ENCODE measurements at places on chromosomes 5 and 9.
A peak's percentile ranks its signal among the peaks of the same experiment; 100 is the strongest.

GRCh38 chr5:152978141-152978835, 512.2 kb upstream of the GRIA1 start:
- DNase-seq: no peak

DNA sequence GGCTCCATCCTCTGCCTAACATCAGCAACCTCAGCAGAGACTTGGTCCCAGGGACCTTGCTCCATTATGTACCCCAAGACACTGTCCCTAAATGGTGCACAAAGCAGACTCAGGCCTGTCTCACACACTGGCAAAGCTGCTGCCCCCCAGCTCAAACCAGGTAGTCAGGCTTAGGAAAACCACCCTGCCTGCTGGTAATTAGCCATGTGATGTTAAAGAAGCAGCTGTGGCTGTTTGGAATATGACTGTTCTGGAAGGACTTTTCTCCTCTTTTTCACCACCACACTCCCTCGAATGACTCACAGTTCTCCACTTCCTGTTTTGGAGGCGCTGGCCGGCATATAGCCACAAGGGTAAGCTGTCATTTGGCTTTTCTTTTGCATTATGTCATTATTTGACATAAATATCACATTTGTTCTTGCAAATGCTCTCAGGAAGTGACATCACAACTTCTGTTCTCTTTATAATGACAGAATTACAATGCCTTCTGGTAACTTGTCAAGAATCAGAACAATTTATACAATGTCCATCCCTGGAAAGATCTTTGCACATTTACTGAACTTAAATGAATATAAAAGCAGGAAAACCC, 113.9 kb downstream of the SUSD1 start:
- peak; percentile 40 for DNase-seq

- DNase-seq: no peak
Observed at GRCh38 chr9:134785325-134786108, 95.1 kb upstream of the FCN2 start.

- DNase-seq: no peak
Observed at GRCh38 chr5:145362266-145362665, 472.9 kb downstream of the PRELID2 start.

DNA sequence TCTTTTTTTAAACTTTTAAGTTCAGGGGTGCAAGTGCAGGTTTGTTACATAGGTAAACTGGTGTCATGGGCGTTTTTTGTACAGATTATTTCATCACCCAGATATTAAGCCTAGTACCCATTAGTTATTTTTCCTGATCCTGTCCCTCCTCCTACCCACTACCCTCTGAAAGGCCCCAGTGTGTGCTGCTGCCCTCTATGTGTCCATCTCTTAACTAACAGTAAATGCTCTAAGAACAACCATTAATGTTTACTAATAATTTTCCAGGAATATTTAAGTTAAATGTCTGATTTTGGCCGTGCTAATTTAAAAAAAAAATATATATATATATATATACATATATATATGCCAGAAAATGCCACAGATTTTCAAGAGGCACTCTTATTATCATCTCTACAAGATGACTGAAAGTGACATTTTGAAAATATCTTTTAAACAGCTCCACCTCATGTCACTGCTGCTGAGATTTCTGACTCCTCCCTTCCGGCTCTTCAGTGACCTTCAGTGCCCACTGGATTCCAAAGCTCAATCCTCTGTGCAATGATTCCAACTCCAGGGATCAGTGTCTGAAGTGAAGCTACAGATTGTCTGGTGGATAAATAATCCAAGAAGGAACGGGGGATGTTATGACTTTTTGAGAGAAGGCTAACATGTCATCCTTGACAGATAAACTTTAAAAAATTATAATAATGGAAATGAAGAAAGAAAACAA, 46.7 kb upstream of the HNRNPA0 start:
- DNase-seq: no peak

DNA sequence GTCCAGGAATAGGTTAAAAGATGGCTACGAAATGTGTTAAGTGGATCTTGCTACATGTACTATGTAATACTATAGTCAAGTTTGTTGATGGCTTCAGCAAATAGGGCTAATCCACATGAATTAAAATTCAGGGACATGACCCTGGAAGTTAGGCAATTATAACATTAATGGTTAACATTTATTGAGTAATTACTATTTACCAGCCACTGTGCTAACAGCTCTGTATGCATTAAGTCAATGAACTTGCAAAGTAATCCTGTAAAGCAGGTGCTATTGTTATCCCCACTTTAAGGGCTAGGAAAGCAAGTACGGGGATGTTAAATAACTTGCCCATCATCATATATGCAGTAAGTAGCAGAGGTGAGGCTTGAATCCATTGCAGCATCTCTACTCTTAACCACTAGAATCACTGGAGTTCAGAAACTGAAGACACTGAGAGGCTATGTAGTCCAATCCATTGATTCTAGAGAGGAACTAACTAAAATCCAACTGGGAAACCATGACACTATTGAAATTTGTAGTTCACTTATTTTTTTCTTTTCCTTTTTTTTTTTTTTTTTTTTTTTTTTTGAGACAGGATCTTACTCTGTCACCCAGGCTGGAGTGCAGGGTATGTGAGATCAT, 77.5 kb upstream of the SPINK5 start:
- no peak for DNase-seq

GRCh38 chr5:149793256-149793550, 63.1 kb downstream of the PPARGC1B start:
- DNase-seq: no peak

DNA sequence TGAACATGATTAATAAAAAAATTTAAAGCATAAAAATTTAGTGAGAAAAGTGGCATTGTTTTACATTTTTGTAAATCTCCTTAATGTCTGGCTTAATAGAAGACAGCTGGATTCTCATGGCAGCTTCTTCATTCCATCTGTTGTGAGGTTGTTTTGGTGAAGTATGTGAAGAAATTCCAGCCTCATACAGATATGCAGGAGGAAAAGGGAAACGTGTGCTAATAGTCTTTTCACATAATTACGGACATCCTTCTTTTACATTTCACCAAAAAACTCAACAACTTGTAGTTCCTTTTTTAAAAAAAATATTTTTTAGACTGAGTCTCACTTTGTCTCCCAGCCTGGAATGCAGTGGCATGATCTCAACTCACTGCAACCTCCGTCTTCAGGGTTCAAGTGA, 46.9 kb downstream of the HACD4 start:
- no peak for DNase-seq

DNA sequence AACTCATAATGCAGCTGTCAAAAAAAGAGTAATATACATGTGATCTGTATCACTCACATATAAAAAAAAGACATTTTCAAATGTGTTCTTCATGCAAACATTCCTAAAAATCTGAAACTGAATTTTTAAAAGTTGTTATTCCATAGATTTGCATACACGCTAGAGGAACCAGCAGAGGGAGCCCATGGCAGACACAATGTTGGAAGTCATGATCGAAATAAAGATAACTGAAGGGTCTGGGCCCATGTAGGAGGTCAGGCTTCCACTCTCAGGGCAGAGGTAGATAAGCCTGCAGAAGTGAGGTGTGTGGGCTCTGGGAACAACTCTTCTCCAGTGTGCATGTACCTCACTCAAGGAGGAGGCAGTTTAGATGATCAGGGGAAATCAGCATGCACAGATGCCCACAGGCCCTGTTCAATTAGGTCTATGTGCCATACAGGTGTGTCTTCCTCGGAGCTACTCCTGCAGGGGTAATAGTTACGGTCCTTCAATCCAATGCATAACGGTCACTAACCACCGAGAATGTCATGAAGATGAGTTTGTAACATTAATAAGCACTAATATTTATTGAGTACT, 208.6 kb downstream of the EPB41L4A start:
- no peak for DNase-seq

GRCh38 chr9:115164511-115164974, 46.6 kb upstream of the TNC start:
- DNase-seq: no peak

DNA sequence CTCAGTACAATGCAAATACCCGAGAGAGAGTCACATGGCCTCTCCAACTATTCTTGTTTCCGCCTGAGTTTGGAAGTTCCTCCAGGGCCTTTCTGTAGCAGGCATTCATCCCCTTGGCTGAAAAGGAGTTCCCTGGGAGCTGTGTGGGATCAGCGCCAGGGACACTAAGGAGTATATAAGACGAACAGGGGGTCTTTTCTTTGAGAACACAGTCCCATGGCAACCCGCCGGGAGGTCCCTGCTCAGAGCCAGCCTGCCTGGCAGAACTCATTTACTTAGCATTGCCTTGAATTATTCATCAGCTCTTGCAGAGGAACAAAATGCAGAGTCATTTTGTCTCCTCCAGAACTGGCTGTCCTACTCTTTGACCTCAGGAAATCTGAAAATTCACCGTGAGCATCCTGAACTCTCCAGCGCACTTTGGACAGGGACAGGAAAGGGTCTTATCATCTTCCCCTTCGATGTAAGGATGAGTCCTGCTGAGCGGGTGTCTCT, 120.4 kb upstream of the OSMR start:
- no peak for DNase-seq

DNA sequence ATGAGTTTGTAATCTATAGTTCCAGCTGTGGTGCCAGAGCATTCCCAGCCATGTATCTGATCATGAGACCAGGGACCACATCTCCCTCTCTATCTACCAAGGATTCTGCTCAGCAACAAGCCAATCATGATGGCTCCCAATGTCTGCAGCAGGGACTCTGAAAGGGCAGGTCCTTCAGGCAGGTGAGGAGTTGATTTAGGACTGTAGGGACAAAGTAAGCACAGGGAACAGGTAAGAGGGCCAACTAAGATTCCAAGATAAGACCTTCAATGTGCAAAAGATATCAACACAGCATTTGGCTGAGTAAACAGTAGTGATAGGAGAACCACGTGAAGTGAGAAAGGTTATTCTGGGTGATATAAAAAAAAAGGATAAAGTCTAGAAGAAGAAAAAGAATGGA, 8.5 kb downstream of the XPA start:
- no peak for DNase-seq

DNA sequence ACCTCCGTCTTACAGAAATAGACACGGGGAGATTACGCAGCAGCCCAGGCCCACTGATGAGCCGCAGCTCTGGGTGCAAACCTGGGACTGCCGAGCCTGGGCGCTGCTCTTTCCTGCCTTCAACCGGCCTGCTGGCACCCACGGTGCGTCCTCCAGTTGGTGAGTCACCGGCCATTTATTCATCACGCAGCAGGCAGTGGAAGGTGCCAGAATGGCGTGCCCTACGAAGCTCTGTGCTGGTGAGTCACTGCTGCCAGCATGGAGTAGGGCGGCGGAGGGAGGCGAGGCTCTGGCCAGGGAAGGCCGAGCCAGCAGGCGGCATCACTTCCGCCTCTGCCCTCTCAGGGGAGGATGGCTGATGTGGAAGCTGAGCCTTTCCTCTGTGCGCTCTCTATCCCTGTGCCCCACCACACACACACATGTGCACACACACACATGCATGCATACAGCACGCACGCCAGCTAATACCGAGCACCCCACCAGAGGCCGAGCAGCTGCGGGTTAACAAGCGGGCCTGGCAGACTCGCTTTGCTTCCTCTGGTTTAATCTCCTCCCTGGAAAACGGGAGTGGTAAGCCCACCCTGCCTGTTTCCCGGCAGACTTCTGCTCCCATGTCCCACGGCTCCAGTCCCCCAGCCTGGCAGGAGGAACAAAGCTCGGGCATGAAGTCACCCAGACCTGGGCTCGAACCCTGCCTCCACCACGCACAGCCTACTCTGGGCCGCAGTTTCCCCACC, 39.2 kb downstream of the OLFM1 start:
- DNase-seq: no peak

DNA sequence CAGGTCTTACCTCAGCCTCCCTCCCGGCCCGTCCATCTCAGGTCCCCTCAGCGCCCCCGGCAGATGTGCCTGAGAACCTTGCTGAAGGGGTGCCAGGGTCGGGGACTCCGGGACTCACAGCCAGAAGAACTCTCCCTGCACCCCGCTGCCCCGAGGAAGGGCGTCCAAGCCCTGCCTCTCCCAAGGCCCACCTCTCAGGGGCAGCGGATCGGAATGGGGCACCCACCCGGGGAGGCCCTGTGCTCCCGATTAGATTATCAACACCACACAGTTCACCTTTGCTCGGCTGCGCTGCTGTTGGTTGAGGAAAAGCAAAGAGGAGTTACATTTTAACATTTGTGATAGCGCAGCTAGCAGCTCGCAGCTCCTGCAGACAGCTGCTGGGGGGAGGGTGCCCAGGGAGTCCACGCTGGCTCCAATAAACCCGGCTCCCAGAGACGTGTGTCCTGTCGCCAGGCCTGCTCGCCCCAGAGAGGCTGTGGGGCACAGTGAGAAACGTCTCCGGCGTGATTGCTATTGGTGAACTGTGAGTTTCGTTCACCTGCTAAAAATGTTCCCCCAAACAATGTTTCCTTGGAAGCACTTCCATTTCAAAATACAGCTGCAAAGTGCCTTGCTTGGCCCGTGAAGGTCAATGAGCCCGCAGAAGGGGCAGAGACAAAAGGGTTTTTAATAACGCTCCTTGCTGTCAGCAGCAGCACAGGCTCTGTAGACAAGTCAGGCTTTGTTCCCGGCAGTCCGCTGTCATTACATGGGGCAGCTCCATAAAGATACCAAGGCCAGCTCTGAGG, 18.6 kb upstream of the SLC6A19 start:
- DNase-seq: no peak

- DNase-seq: no peak
Observed at GRCh38 chr5:38258319-38259061, at the start of gene EGFLAM. Gene EGFLAM (plus strand): TSS chr5:38258559. CDS start chr5:38258755, 196 bp downstream.

- no peak for DNase-seq
Observed at GRCh38 chr9:93099551-93100275, 3.7 kb downstream of the CARD19 start.

DNA sequence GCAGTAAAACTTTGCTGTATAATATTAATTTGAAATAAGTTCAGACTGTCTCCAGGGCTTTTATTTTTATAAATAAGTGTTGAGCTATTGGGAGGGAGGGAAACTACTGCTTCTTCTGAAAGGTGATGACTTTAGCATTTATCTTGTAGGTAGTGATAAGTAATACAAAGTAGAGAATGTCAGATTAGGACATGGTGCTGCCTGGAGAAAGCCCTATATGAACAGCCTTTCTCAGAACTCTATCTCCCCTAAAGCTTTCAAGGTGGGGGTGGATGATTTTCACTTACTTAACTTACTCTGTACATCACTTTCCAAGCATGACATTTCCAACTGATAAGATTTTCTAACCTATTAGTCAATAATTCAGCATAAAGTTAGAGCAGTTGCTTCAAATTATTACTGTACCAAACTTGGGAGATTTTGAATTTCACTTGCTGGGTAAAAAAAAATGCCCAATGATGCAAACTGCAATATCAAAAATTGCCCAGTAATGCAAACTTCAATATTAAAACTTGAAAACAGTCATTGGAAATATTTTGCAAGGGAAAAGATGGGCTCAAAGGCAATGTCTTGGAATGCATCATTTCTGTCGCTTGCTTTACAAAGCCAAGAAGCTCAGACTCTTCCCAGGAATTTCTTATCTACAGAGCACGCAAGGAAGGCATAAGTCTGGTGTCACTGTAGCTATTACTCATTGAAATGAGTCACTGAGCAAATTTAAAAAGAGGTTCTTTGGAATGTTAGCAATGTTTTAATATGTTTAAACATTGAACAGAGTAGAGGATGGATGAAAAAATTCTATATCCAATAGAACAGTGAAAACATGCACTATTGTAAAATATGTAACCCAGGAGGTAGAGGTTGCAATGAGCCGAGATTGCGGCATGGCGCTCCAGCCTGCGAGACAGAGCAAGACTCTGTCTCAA, 569.5 kb downstream of the PSAT1 start:
- no peak for DNase-seq

- no peak for DNase-seq
Observed at GRCh38 chr5:93583439-93583767, 381 bp downstream of the NR2F1 start.

GRCh38 chr9:81848472-81848871, 79.8 kb upstream of the SPATA31D4 start:
- DNase-seq: no peak

All from GM12892 (cell line).